Stimulated activated naive CD4-positive, alpha-beta T cell treated with Interleukin-2 at 50 U/mL for 16 hours (primary cell): ENCODE measurements at places on chromosomes 1 and 21.

DNA sequence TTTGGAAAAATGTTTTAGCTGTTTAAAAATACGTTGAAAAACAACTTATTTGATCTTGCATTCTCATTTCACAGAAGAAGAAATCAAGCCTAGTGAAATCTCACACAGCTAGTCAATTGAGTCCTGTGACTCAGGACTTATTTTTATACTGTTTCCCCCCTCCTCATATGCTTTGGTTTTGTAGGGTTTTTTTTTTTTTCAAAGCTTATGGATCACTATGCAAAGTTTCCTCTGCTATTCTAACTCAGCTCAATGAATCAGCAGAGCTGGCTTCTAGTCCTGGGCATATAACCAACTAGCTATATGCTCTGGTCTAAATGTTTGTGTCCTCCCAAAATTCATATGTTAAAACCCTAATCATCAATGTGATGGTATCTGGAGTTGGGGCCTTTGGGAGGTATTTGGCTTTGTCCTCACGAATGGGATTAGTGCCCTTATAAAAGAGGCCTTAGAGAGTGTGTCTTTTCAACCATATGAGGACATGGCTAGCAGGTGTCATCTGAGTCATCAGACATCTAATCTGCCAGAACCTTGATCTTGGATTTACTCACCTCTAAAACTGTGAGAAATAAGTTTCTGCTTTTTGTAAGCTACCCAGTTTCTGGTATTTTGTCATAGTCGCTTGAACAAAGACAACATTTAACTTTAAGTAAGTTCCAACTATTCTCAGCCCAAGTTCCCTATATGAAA, 317.2 kb upstream of the C1orf87 start:
- DNase-seq = no peak

GRCh38 chr1:203038891-203039608, 12.8 kb downstream of the PPFIA4 start:
- peak; percentile 37 for DNase-seq

DNA sequence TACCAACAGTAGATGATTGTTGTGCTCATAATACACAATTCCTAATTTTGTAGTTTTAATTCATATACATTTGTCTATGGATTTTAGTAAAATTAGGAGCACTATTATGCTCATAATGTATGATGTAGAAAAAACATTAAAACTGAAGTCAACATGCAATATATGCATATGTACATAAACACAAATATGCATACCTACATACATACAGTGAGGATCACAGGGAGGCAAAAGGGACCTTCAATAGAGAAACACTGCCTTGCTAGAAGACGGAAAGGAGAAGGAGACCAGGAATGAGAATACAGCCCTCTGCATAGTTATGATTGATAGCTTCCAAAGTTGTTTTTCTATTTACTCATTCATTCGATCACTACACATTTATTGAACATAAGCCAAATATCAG, 606.5 kb downstream of the LMO4 start:
- DNase-seq = no peak

DNA sequence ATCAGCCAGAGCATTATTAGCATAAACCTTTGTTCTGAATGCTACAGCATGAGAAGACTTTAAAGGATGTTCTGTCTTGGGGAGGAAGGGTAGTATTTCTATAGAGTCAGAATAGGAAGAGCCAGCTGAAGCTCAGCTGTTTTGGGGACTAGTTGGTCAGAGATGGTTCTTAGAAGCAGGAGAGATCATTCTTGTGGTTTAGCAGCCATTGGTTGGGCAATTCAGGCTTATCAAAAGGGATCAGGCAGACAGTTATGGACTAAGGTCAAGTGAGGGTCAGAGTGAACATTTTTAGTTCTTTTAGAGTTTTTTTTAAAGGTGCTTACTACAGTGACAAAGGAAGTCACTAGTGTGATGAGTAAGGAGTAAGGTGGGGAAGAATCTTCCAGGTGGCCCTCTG, 245.5 kb downstream of the RPS6KC1 start:
- DNase-seq = no peak

- DNase-seq = no peak
Observed at GRCh38 chr1:90186506-90187322, 191.8 kb downstream of the ZNF326 start.

GRCh38 chr1:77832901-77833300, 53.5 kb downstream of the MIGA1 start:
- no peak for DNase-seq

- DNase-seq = no peak
Observed at GRCh38 chr1:229305392-229305791, 34.5 kb downstream of the RAB4A start.

- DNase-seq = no peak
Observed at GRCh38 chr1:151583796-151584195, 28.1 kb upstream of the SNX27 start.

- no peak for DNase-seq
Observed at GRCh38 chr1:2492091-2492490, 16.0 kb downstream of the PLCH2 start.

DNA sequence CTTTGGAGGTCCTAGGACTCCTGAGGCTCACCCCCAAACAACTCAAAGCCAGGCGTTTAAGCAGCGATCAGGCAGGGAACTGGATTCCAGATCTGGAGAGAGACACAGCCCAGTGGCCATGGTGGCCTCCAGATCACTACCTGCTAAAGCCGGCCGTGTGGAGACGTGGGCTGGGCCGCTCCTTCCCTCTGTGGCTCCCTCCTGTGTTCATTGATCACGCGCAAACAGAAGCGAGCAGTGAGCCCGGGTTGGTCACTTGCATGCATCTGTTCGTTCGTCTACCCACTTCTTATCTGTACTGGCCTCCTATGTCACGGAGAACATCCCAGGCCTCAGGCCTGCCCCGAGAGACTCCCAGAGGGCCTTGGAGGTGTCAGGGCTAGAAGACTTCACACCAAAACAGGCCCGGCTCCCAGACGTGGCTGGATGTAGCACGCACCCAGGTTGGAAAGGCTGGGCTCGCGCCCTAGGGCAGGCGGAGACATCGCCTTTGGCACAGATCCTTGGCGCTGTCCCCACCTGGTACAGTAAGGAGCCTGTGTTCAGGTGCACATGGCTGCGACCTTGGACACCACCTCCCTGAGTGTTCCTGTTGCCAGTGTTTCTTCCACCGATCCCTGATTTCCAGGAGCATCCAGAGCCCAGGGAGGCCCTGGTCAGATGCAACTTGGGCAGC, 76.7 kb upstream of the ARHGEF16 start:
- DNase-seq = no peak

- DNase-seq = no peak
Observed at GRCh38 chr1:57204091-57204490, 219.8 kb downstream of the DAB1 start.

DNA sequence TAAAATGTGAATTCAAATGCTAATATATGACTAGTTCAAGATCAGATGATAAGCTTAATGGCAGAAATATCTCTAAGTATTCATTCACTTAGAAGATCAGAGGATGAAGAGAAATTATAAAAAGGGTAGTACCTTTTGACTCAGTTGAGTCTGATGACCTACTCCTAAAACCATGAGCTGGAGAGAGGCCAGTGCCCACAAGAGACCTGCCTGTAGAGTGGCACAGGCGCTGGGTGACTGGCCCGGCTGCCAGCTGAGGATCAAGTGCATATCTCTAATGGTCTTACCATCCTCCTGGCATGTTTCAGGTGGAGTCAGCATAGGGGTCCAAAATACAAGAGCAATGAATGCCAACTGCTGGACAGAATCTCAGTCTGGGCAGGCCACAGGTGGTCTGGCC, 14.1 kb downstream of the DDAH1 start:
- no peak for DNase-seq

GRCh38 chr1:225453797-225454648, 26.2 kb upstream of the LBR start:
- no peak for DNase-seq

DNA sequence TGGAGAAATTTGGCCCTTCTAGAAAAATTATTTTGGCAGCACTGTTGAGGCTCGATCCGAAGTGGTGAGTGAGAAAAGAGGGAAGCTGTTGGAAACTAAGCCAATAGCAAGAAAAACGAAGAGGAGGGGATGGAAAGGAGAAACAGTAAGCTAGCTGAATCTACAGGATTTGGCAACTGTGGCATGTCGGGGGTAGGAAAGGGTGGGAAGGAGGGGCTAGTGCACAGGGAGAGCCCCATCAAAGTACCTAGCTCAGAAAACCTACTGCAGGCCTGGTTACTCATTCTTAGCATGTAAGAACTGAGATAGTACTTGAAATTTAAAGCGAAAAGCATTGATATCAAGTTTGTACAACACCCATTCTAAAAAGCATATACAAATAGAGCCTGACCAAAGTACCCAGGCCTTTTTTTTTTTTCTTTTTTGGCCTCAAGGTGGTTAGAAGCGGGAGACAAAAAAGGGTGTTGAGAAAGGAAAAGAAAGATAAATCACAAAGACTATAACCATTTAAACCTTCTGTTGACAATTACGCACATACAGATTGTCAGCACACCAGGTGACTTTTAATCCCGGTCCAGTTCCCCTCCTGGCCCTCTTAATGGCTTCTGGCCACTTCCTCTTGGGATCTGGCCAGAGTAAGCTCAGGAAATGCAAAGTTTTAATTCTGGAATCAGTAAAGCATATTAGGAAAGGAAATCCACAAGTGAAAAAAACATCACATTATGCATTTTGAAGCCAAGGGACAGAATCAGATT, 50.4 kb downstream of the SLC16A1 start:
- DNase-seq = no peak

DNA sequence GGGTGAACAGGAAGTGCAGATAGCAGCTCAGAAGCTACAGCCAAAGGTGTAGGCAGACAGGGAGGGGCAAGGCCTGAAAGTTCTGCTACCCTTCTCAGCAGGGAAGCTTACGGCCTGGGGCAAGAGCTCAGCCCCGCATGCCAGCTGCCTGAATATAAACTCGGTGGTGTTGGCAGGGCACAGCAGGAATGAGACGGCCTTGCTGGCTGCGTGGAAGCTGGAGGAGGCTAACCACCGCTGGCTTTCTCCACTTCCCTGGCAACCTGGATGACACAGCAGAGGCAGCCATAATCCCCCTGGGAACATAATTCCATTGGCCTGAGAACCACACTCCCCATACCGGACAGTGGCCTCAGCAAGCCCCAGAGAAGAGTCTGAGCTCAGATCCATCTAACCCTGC, 81.9 kb upstream of the PRRC2C start:
- no peak for DNase-seq

GRCh38 chr1:109669246-109669948, 1.5 kb downstream of the GSTM2 start:
- no peak for DNase-seq

GRCh38 chr1:232508130-232508701, 121.7 kb downstream of the SIPA1L2 start:
- no peak for DNase-seq

DNA sequence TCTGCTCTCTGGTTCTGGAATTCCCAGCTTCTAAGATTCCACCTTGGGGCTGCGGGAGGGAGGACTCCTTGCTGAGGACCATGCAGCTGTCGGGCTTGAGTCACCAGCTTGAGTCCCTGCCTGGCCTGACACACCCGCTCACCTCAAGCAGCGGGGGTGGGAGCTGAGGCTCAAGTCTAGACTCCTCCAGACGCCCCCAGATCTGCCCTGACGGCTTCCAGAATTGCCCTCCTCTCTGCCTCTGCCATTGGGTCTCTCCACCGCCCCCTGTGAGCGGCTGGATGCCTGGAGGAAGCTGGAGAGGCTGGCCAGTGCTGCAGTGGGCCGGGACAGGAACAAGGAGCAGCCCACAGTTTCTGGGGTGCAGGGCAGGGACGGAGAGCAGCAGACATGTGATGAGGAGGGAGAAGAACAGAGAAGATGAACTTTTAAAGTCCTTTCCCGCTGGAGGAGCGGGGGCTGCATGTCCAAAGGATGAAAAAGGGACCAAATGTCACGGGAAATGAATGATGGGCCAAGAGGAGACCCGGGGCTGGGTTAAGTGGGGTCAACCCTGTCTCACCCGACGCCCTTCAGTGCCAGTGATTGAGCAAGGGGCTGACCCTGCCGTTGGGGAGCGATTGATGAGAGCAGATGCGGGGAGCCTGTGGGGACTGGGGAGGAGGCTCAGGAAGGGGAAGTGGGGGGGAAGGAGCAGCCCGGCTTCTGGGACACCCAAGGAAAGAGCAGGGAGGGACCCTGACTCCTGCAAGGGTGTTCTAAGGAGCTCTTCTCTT, 13.5 kb downstream of the CRABP2 start:
- no peak for DNase-seq

- no peak for DNase-seq
Observed at GRCh38 chr1:100860397-100860991, 34.1 kb downstream of the EXTL2 start.

GRCh38 chr1:170634293-170634692, 29.6 kb upstream of the PRRX1 start:
- no peak for DNase-seq

DNA sequence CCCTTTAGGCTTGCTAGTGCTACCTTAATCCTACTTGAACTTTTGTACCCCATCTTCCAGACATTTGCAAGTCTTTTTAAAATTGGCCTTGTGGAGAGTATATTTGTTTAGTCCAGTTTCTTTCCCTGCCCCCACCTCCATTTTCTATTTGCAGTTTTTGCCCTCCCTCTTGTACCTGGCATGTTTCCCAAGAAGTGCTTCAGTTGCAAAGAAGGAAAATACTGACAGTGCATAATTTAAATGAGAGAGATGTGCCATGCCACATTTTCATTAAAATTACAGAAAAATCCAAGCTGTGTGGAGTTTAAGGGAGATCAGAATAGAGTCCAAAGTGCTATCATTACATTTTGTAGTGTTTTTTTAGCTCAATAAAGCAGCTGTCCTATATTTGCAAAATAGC, 150.0 kb upstream of the ADGRL2 start:
- DNase-seq = no peak

DNA sequence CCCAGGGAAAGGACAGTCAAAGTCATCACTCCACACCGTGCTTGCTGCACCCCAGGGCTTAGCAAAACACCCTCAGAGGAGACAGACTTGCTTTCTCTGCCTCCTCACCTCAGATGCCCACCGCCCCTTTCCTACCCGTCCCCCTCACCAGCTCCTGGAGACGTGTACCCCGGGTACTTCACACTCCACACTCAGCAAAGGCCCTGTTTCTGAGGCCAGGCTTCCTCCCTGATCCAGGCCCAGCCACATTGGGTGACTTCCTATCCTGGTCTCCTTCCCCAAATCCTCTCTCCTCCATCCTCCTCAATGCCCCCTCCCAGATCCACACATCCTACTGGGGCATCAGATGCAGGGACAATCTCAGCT, 116.7 kb downstream of the DMRTB1 start:
- no peak for DNase-seq

- DNase-seq = peak; percentile 35
Observed at GRCh38 chr1:35505911-35506798, 51.0 kb downstream of the KIAA0319L start.

GRCh38 chr1:42942444-42942843, 16.2 kb downstream of the SLC2A1 start:
- DNase-seq = no peak

- no peak for DNase-seq
Observed at GRCh38 chr1:53586765-53587164, 127.6 kb downstream of the DMRTB1 start.
